ENCODE measurements at places on chromosomes 4 and X. TPM values are rescaled to one million over a fixed set of nuclear protein-coding genes. Genes with fewer than 3 reads are reported as not detected.

- no peak for DNase-seq
These were observed 24.2 kb downstream of the FAM156A start for GRCh38 chrX:52933976-52934703.

DNA sequence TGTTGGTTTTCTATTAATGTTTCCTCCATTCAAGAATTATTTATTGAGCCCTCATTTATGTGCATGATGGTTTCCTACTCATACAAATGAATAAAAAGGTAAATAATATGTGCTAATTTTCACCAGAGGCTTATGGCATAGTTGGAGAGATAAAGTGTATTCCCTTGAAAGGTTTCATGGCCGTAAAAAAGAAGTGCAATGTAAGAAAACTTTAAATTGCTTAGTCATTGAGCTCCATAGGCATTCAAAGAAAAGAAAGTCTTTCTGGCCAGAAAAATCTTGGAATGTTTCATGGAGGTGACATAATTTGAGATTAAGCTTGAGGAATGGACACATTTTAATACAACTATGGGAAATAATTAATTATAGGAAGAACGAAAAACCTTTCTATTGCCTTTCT, 8.7 kb downstream of the KLHL4 start:
- DNase-seq, result no peak

DNA sequence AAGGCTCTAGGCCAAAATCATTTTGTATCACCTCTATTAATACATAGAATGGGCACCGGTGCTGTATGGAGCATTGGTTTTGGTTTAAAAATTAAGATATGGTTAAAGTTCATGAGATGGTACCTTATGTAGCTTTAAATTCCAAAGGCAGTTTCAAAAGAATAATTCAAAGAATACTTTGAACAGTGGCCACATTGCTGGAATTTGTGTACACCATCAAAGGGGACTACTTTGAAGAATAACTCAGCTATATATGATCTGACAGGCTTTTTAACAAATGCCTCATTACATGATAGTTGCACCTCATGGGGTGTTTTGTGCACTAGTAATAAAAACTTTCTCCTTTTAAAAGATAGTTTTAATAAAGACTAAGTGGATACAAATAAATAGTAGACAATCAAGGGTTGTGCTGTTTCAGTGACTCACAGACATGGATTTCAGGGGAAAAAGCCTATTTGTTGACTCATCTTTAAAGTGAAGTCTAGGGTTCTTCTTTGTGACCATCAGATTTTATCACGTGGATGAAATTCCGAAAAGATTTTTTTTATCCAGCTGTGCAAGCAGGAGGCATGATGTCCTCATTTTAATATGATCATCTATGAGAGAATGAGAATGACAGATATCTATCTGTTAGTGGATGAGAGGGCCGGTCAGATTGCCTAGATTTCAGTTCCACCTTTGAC, 12.8 kb downstream of the MTM1 start:
- no peak for DNase-seq

DNA sequence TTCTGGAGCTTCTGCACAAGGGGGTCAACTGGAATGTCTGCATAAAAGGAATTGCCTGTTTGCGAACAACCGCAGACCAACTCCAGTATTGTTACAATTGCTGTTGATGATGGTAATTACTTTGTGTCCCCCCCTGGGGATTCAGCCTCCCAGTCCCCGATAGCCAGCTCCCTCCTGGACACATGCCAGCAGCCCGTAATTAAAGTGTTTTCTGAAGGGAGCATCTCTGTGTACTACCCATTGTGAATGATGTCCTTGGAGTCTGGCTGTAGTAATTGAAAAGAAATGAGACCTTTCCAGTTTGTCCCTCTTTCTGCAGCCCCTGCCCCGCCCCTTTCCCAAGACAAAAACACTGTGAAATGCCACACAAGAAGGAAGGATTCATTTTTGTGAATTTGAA, 377.1 kb upstream of the LCORL start:
- no peak for DNase-seq

- no peak for DNase-seq
These were observed 2361.2 kb downstream of the ARAP2 start for GRCh38 chr4:33883111-33883510.

DNA sequence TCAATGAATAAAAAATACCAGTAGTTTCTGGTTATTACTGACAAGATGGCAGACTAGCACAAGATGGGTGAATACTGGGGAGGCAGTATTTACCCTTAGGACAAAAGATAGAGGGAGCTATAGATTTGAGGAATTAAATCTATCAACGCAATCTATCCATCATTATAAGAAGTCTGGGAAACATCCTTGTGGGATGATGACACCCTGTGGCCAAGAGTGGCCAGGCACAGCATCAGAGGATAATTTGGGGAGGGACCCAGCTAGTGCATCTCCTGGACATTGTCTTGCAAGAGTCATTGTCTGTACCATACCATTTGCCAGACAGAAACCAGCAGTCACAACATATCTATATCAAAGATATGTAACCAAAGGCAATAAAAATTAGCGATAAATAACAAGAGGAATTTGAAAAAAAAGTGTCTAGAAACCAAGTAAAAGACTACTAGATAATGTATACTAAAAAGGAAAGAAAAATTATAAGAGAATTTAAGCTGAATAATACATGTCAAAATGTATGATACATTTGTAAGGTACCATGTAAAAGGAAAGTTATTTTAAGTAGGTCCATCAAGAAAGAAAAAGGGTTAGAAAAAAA, 22.9 kb downstream of the KCTD8 start:
- no peak for DNase-seq

DNA sequence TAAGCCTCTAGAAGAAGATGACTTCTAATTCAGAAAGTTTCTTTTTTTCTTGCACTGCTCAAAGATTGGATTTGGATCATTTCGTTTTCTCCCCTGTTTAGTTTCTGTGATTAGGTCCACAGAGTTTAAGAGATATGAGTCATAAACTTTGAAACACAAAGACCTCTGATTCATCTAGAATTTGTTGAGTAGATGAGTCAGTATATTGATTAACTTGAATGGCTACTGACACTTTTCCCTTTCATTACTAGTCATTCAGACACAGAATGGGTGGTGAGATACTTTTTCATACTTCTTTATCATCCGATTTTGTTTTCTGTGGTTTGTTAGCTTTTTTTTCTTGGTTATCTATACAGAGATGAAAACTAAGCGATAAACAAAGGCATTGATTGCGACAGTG, 34.1 kb upstream of the AFF2 start:
- no peak for DNase-seq

GRCh38 chr4:153579872-153580271, 104.2 kb upstream of the TLR2 start:
- DNase-seq, result no peak

DNA sequence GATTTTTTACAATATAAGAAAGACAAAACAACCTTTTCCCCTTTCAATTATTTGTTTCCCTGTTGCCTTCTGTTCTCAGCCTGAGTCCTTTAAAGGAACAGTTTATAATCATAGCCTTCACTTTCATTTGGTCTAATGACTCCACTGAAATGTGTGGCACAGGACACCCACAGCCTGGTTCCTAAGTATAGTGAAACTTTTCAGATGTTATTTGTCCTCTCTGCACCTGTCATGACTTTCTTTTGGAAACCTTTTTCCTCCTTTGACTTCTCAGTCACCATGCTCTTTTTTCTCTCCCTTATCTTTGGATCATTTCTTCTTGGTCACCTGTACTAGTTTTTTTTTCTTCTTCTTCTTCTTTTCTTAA, 237.8 kb upstream of the ANXA3 start:
- DNase-seq, result no peak

GRCh38 chr4:118711052-118711451, 25.9 kb downstream of the METTL14 start:
- no peak for DNase-seq

The CLIC2 gene
- total RNA-seq, result 15.5 TPM

The MAGEC2 gene
- not detected for total RNA-seq

Data from liver (tissue), 10 donors.